HT1080 (cell line): ENCODE measurements at places on chromosomes 3 and 15. TPM values are rescaled to one million over a fixed set of nuclear protein-coding genes. Genes with fewer than 3 reads are reported as not detected.
A peak's percentile ranks its signal among the peaks of the same experiment; 100 is the strongest.

DNA sequence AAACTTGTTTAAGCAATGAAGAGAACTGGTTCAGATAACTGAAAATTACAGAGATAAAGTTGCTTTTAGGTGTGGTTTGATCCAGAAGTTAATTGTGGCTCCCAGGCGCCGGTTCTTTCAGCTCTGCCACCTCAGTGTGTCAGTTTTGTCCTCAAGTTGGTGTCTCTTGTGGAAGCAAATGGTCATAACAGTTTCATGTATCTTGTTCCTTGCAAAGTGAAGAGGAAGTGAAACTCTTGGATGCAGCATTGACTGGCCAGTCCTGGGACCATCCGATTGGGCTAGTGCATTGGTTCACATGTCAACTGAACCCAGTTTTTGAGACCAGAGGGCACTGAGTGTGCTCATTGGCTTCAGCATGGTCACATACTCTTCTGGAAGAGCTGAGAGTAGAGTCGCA lies 181.4 kb upstream of the GRM7 start:
- no peak for DNase-seq

DNA sequence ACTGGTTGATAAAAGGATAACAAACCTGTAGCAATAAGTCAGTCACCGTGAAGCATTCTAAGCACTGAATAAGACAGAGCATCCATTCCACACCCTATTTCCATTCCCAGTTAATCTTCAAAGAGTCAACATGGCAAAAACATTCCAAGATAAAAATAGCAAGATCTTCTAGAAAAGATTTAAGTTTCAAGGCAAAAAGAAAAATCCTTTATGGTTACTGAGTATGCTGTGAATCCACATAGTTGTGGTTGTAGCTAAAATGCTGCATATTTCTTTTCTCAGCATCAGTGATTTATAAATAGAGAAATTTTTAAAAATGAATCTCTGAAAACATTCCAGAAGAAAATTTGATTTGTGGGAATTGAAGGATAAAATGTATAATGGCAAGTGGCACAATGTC lies 21.1 kb downstream of the GAP43 start:
- no peak for DNase-seq

DNA sequence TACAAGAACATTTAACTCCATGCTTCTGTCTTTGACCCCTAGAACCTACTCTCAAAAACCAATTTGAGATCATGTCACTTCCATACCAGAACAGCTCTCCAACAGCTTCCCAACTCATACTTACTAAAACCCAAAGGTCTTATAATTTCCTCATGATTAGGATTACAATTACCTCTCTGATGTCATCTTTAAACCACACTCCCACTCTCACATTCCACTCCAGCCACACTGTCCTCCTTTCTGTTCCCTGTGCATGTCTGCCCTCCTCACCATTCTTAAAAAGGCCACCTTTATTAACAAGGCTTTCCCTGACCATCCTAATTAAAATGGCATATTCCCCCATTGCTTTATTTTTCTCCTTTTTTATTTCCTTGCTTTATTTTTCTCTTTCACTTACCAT lies 18.9 kb downstream of the PHC3 start:
- no peak for DNase-seq

- no peak for DNase-seq
Observed at GRCh38 chr3:191502583-191502982, 41.6 kb downstream of the PYDC2 start.

DNA sequence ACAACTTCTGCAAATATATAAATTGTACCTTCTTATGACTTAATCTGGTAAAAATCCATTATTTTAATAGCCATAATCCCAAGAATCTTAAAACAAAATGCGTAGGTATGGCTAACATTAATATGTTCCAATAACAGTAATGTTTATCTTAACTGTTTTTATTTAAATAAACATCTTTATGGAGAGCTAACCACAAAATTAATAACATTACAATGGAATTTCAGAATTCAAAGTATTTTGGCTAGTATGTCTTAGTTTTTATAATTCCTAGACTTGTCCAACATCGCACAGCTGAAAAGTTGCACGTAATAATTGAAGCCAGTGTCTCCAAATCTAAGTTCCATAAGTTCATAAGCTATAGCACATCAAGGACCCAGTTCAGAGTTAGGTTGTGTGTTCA lies 47.6 kb downstream of the ANKRD28 start:
- no peak for DNase-seq

DNA sequence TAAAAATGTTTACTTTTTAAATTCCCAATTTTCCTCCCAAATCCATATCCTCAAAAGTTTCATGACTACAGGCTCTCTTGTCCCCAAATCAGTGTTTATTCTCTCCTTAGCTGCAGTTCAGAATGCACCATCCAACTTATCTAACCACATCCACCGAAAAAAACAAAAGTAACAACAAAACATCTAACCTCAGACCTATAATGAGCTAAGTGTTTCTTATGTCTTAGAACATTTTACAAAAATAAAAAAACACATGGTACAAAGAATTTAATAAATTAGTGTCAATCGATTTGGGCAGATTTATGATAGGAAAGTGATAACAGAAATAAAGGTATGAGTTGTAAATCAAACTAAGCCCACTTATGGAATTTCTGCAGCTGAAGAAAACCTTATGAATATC lies 13.6 kb downstream of the SATB1 start:
- no peak for DNase-seq

- peak; percentile 84 for DNase-seq
Observed at GRCh38 chr15:25775317-25775912, 87.7 kb downstream of the ATP10A start.

- no peak for DNase-seq
Observed at GRCh38 chr15:99149366-99149765, 44.5 kb downstream of the SYNM start.

DNA sequence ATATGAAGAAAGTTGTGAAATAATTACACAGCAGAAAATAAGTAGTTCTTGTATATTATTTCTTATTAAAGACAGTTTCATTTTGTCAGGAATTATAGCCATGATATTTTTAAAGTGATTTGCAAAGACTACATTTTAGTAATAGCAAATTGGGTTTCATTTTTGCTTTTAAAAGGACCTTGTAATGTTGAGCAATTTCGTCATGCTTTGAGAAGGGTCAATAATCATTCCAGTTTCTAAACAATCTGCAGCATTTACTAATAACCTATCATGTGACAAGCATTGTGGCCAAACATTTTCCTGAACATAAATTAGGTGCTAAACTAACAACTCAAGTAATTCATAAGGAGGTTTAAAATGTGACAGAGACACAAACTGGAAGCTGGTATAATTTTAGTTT lies 214.4 kb upstream of the CBLB start:
- DNase-seq, result no peak

- DNase-seq, result peak; percentile 42
Observed at GRCh38 chr3:101861789-101862415, 12.6 kb downstream of the NFKBIZ start.

DNA sequence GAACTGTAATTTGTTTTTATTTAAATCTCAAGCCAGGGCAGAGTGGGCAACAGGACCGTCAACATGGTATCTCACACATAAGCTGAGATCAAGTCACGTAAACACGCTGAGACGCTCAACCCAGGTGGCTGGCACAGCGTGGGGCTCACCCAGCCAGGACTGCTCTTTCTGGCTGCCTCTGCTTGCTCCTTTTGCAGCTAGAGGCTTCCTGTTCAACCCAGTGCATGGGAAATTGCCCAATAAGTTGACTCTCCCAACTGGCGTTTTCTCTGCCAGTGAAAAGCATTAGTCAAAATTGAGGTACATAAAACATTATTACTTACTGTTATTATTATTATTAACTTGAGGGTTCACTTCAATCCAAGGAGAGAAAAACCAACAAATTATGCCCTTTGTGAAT lies 398.1 kb downstream of the NR2F2 start:
- no peak for DNase-seq

- DNase-seq, result peak; percentile 42
Observed at GRCh38 chr15:35444557-35445204, 101.3 kb downstream of the DPH6 start.

DNA sequence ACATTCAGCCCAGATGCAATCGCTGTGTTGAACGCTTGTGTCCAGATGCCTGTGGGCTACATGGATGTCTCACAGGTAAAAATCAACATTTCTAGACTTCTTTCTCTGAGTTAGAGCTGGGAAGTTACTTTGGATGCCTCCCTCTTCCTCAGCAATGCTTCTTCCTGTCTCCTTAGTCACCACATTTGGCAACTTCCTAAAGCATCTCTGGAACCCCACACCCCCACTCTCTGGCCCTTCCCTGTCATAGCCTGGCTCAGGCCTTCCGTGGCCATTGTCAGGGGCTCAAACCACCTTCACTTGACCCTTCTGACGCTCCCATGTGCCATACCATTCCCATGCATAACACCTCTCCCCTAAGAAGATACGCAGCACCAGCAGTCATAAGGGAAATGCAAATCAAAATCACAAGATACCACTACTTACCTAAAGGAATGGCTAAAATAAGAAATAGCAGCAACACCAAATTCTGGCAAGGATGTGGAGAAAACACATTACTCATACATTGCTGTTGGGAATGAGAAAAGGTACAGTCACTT lies 21.6 kb upstream of the RGMA start:
- DNase-seq, result peak; percentile 27

GRCh38 chr3:134504132-134504531 lies 18.3 kb downstream of the CEP63 start:
- DNase-seq, result no peak

HYAL1 gene
- 0.40 and 0.43 TPM in 2 replicates for total RNA-seq

GRIP2 gene
- total RNA-seq, result 0.07 TPM in 1 of 2 replicates, not detected in the other

GOLGA8S gene
- total RNA-seq, result not detected in 2 replicates

SCN11A gene
- not detected in 2 replicates for total RNA-seq
